ENCODE measurements at places on chromosomes 3 and 15. TPM values are rescaled to one million over a fixed set of nuclear protein-coding genes. Genes with fewer than 3 reads are reported as not detected.

- no peak for DNase-seq
Observed at GRCh38 chr3:169619793-169620192, 43.7 kb downstream of the MECOM start.

- no peak for DNase-seq
Observed at GRCh38 chr15:45274636-45275380, 22.8 kb downstream of the SLC28A2 start.

DNA sequence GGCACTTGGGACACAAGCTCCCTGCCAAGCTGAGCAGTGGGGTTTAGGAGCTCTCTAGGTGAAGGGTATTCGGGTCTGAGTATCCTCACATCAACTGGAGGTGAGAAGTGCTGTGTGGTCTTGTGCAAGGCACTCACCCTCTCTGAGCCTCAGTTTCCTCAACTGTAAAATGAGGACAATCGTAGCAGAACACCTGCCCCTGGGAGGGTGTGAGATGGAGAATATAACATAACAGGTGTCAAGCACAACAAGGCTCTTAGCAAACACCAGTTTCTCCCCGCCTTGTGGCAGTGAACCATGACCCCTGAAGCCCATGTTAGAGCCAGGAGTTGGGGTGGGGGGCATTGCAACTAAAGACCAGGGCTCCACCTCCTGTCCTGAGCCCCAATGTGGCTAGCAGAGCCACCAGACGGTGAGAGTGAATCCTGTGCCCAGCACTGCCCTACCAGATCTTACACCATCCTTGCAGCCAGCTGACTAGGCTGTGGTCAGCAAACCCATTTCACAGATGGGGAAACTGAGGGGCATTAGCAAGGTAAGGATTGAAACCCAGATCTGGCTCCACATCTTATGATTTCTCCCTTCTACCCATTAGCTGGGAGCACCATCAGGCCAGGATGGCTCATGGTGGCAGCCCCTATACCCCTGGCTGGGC is 2.6 kb upstream of the PLXND1 start:
- no peak for DNase-seq

Gene NCK1
- 16.5 TPM for total RNA-seq

- DNase-seq, result no peak
Observed at GRCh38 chr3:15319575-15319974, 12.8 kb downstream of the SH3BP5 start.

DNA sequence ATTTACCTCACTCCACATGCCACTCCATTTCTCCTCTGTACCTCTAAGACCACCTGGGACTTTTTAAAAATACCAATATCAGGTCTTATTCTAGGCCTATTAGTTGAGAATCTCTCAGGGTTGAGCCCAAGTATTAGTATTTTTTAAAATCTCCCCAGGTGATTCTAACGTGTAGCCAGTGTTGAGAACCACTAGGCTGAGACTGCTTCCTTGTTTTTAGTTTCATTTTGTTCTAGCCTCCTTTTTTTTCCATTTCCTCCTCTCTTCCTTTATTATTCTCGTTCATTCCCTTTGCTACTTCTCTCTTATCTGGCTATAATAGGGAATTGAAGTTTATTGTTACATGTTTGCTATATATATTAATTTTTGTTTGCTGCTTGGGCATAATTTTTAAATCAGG is 217.8 kb upstream of the CD96 start:
- DNase-seq, result no peak

- DNase-seq, result no peak
Observed at GRCh38 chr3:10515884-10516495, 10.6 kb upstream of the ATP2B2 start.

GRCh38 chr15:74857671-74858368 is 14.9 kb upstream of the ULK3 start:
- DNase-seq, result no peak

Gene SMCO1
- total RNA-seq, result not detected

Gene CEP19
- 0.59 TPM for total RNA-seq

Gene WDR93
- total RNA-seq, result not detected

DNA sequence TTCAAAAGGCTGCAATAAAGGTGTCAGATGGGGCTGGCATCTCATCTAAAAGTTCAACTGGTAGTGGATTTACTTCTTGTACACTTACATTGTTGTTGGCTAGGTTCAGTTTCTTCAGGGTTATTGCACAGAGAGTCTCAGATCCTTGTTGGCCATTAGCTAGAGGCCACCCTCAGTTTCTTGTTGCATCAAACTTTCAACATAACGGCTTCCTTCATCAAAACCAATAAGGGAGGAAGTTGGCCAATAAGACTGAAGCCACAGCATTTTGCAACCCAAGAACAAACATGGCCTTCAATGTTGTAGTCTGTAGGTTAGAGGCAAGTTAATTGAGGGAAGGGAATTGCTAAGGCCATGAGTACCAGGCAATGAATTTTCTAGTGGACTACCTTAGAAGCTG is 218.0 kb downstream of the ZBBX start:
- DNase-seq, result no peak

GRCh38 chr3:49840388-49840787 is 16.0 kb downstream of the TRAIP start:
- no peak for DNase-seq

DNA sequence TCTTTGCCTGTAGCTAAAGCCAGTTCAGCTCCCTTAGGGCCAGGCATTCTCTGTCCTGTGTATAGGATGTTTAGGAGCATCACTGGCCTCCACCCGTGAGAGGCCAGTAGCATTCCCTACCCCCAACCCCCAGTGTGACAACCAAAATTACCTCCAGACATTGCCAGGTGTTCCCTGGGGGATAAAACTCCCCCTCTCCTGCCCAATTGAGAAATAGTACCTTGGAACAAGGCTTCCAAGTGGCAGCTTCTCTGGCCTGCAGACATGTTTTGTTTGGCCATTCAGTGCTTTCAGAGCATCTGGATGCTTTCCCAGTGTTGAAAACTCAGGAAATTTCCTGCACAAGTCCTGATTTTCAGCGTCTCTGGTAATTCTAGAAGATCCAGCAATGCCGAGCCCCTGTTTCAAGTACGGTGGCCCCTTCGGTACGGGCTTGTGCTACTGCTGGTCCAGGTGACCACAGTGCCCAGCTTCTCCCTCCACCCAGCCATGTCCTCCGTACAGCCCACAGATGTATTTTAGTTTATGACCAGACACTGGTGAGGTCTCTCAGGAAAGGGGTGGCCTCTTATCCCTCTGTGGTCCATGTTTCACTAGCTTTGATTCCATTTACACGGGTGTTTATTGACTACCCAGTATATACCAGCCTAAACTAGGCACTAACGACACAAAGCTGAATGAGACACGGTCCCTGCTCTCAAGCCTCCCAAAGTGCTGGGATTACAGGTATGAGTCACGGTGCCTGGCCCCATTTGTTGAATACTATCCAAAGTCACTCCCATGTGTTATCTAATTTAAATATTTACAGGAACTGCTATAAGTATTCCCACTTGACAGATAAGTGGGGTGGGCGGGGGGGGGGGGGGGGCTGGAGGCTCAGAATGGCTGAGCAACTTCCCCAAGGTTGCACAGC is 125.4 kb upstream of the RAD18 start:
- no peak for DNase-seq

Gene NR1I2
- 121 TPM for total RNA-seq

GRCh38 chr3:185824051-185825005 is 514 bp downstream of the IGF2BP2 start:
- DNase-seq, result peak; percentile 66

- no peak for DNase-seq
Observed at GRCh38 chr3:177448987-177449359, 251.7 kb upstream of the TBL1XR1 start.

DNA sequence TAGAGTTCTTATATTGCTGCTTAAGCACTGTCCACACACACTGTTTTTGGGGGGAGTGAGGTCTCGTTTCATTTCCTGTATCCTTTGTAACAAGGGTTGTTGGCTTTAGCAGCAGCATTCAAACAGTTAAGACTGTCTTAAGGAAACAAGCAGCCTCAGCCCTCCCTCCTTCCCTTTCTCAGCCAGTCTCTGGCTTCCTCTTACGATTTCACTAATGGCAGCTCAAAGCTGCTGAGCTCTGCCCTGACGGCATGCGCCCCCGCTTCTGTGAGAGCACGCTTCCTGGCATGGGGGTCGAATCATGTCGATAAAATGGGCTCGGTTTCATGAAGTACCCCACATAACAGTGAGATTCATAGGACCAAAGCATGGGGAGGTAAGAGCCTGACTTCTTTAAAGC is 105.0 kb downstream of the KLHL25 start:
- DNase-seq, result no peak

- DNase-seq, result no peak
Observed at GRCh38 chr3:132637590-132637989, 22.0 kb downstream of the ACAD11 start.
